ENCODE measurements at places on chromosomes 4 and X.

GRCh38 chrX:85611926-85612325 lies 232.5 kb upstream of the POF1B start:
- no peak for DNase-seq

DNA sequence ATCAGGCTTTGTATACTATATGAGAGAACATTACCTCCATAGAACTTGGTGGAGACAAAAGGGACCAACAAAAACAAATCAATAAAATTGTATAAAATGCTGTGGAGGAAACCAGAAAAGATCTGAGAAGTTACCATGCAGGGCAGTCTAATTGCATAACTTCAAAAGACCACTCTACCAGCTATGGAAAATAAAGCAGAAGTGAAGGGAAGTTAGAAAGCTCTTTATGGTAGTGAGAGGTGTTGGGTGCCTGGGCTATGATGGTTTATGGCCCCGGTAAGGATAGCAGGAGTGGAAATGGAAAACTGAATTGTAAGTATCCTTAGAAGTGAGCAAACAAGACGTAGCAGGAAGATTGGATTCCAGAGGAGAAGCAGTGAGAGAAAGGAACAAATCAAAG lies 3.1 kb downstream of the TMEM184C start:
- no peak for DNase-seq

DNA sequence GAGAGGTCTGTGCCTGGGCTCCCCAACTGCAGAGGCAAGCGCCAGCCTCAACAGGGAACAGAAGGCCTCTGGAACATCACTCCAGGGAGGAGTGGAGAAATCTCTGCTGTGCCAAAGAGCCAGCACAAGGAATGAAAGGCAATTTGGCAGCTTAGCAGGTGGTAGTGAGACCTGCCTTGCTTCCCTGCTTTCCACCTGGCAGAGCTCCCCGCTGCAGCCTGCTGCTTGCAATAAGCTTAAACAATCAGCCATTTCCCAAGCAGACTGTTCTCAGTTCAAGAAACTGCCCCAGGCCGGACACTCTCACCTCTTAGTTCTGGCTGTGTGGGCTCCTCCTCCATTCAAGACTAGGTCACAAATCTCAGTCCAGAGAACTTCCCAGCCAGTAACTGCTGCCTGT lies 370.6 kb downstream of the MAGEB5 start:
- DNase-seq: no peak

GRCh38 chr4:72084587-72085011 lies 52.8 kb downstream of the NPFFR2 start:
- no peak for DNase-seq

DNA sequence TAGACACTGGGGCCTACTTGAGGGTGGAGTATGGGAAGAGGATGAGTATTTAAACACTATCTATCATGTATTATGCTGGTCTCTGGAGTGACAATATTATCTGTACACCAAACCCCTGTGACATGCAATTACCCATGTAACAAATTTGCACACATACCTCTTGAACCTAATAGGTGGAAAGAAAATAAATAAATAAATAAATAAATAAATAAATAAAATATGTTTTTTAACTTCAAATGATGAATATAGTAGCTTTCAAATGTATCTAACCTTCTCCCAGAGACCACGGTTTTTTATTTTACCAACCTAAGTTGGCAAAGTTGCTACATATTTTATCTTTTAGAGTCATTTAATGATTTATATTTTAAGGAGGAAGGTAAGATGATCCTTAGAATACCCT lies 105.0 kb downstream of the TGIF2LX start:
- DNase-seq: no peak

DNA sequence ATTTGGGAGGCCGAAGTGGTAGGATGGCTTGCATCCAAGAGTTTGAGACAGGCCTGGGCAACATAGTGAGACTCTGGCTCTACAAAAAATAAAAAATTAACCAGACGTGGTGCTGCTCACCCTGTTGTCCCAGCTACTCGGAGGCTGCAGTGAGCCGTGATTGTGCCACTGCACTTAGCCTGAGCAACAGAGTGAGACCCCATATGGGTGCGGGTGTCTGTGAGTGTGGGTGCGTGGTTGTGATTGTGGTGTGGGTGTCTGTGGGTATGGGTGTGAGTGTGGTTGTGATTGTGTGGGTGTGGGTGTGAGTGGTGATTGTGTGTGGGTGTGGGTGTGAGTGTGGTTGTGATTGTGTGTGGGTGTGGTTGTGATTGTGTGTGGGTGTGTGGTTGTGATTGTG lies 114.6 kb downstream of the UBE2K start:
- DNase-seq: no peak

DNA sequence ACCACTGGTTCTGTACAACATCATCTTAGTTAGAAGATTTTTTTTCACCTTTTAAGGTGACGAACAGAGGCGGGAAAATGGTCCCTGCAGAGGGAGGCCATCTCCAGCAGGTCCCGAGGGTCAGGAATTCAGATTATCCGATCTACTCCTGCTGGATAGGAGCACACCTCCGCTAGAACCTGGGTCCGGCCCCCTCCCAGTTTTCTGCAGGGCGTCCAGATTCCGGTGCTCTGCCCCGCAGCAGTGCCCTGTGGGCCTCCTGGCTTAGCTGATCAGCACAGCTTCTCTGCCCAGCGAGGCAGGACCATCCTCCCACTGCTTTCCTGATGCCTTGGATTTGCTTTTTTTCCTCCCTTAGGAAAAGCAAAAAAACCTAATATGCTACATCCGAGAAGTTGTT lies 2.3 kb downstream of the TBL1X start:
- DNase-seq: no peak

- no peak for DNase-seq
These were observed 6.6 kb upstream of the FGFRL1 start for GRCh38 chr4:1004557-1005485.

DNA sequence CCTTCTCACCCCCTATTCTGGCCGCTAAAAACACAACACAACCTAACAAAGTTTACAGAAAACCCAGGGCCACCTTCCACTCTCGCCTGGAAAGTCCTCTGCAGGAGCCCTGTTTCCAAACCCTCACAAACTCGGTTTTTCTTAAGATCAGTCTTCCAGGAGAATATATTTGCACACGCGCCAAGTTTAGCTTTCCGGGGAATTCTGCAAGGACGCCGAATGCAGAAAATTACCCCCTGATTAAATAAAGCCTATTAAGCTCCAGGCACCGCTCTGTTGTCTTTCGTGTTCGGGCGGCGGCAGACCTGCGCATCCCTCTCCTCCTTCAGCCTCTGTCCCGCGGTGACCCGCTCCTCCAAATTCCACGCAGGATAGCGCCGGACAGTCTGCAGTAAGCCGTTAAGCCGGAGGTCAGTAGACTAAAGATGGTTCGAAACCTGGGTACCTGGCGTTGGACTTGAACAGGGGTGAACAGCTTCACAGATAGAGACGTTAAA lies 5.0 kb downstream of the MSX1 start:
- DNase-seq: no peak

GRCh38 chr4:7867701-7868435 lies 71.8 kb downstream of the AFAP1 start:
- DNase-seq: no peak

DNA sequence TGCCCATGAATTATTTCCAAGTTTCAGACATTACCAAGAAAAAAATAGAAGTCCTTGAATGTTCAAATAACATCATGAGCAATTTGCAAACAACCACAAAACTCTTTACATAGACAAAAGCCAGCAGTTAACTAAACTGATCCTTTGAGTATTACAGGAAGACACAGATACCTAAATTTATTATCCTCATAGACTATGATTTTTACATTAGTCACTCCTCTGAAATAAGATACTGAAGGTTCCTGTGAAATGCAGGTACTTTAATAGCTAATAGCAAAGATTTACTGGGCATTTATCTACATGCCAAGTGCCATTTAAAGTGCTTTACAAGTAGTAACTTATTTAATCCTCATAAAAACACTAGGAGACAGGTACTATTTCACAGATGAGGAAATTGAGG lies 37.7 kb downstream of the GPR82 start:
- no peak for DNase-seq

DNA sequence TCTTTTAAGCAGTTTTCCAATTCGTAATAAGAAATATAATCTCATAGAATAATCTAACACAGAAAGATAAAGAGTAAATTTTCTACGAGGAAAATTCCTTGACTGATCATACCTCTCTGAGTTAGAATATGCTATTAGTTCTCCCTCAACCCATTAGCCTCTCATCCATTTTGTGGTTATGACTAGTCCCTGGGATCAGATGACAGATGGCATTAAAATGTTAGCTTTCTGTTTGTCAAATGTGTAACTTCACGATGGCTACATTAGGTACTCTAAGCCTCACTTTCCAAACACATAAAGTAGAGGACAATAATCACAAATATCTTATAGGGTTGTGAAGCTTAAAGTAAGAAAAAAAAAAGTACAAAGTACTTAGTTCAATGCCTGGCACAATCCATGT lies 112.2 kb downstream of the ZAR1 start:
- DNase-seq: no peak

- DNase-seq: no peak
These were observed 25.9 kb downstream of the UNC5C start for GRCh38 chr4:95522682-95523530.

DNA sequence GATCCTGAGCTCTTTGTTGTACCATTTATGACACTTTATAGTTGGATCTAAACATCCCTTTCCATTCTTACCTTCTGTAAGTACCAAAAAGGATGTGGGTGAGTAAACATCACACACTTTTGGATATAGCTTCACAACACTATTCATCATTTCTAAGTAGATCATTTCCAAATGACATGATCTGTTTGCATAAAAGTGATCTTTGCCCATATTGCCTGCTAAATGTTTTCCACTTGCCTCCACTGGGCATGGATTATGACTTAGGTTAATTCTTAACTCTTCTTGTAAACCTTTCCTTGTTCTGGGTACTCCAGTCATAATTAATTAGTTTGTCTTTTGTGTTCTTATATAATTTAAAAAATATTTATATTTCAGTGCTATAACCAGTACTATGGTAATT lies 244.9 kb upstream of the AGA start:
- no peak for DNase-seq
